H1 (cell line): ENCODE measurements at places on chromosomes 11 and 22.

DNA sequence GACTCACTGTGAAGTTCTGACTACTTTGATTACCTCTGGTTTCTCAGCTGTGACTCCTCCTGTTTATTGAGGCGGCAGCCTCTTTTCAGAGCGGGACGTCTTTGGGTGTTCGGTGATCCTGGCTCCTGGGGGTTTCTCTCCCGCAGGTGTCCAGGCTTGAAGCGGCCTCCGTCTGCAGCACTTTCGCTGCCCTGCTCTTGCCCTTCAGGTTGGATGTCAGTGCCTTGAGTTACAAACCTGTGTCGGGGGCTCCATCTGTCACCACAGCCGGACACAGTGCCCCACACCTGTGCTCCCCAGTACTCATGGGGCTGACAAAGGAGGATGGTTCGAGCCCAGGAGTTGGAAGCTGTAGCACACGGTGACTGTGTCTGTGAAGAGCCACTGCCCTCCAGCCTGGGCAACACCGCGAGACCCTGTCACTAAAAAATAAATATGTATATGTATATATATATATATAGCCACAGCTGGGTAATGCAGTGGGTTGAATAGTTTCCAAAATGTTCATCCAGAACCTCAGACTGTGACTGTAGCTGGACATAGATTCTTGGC is 104.1 kb downstream of the BRD1 start:
- no peak overlapping the region for H3K4me3 ChIP-seq
- no peaks in the 10 kb centered on the region for H3K36me3 ChIP-seq
- no peak overlapping the region for H3K27ac ChIP-seq
- DNase-seq: no peak
- no peaks in the 10 kb centered on the region for H3K4me1 ChIP-seq

- no peak overlapping the region for H3K27ac ChIP-seq
- no peak overlapping the region for H3K4me3 ChIP-seq
- H3K27me3 ChIP-seq: no peaks in the 10 kb centered on the region
Measured at GRCh38 chr11:62439785-62440602, 21.2 kb downstream of the SCGB1A1 start.

- no peak overlapping the region for H3K27ac ChIP-seq
- no peak overlapping the region for H3K4me3 ChIP-seq
- DNase-seq: no peak
- H3K4me1 ChIP-seq: peaks cover 7% of the 10 kb centered on the region; the same call in 1 of the 2 replicates
- H3K36me3 ChIP-seq: no peaks in the 10 kb centered on the region
- no peaks in the 10 kb centered on the region for H3K27me3 ChIP-seq
Measured at GRCh38 chr22:35467681-35468434, 67.9 kb downstream of the MCM5 start.

- no peaks in the 10 kb centered on the region for H3K4me1 ChIP-seq
- H3K27ac ChIP-seq: no peak overlapping the region
- H3K27me3 ChIP-seq: no peaks in the 10 kb centered on the region
Measured at GRCh38 chr11:103546236-103546635, 437.0 kb downstream of the DYNC2H1 start.

GRCh38 chr11:118343248-118343647 is 743 bp upstream of the CD3D start:
- H3K4me1 ChIP-seq: no peaks in the 10 kb centered on the region
- H3K4me3 ChIP-seq: no peak overlapping the region
- H3K27me3 ChIP-seq: no peaks in the 10 kb centered on the region

GRCh38 chr11:112826788-112827187 is 134.4 kb upstream of the NCAM1 start:
- DNase-seq: no peak
- no peaks in the 10 kb centered on the region for H3K27me3 ChIP-seq
- no peak overlapping the region for H3K27ac ChIP-seq
- H3K4me3 ChIP-seq: no peak overlapping the region
- peaks cover 22% of the 10 kb centered on the region for H3K4me1 ChIP-seq
- no peaks in the 10 kb centered on the region for H3K36me3 ChIP-seq

GRCh38 chr22:20147237-20147988 is 3.4 kb downstream of the CCDC188 start:
- no peaks in the 10 kb centered on the region for H3K27me3 ChIP-seq
- H3K4me3 ChIP-seq: no peak overlapping the region
- H3K36me3 ChIP-seq: no peaks in the 10 kb centered on the region
- no peak overlapping the region for H3K27ac ChIP-seq

DNA sequence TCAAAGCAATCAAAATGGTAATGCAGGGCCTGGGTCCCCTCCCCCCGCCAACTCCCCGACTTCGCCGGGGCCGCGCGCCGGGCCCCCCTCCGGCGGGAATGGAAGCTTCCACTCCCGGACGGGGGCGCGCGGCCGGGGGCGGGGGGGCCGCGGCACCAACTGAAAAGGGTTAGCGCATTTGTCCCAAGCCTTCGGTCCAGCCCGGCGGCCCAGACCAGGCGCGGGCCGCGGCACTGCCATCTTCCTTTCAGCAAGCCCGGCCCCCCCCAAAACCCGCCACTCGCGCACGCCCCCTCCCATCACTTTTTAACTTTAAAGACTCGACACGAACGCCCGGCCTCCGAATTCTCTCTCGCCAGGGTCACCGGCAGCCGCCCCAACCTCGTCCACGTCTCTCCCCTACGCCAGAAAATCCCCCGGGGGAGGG is 2.8 kb downstream of the PHF21B start:
- H3K27ac ChIP-seq: no peak overlapping the region
- H3K4me1 ChIP-seq: peaks cover 18% of the 10 kb centered on the region
- H3K27me3 ChIP-seq: no peaks in the 10 kb centered on the region

DNA sequence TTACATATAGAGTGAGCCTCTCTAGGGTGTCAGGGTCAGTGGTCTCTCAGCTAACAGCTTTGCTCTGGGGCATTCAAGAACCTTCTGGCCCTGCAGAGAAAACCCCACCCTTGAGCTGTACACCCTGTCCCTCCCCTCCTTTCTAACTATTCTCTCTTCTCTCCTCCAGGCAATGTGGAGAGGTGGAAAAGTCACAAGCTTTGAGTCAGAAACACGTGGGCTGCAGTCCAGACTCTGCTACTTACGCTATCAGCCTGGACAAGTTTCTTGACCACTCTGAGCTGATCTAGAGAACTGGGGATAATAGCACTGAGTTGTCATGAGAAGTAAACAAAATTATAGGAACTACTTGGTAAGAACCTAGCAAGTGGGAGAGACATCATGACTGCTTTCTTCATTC is 10.7 kb upstream of the FAM83F start:
- no peak for DNase-seq
- no peaks in the 10 kb centered on the region for H3K4me1 ChIP-seq
- H3K4me3 ChIP-seq: no peak overlapping the region
- peaks cover 3% of the 10 kb centered on the region for H3K27me3 ChIP-seq

- H3K4me1 ChIP-seq: no peaks in the 10 kb centered on the region; the same call in none of the 2 replicates
- H3K27ac ChIP-seq: no peak overlapping the region
- H3K4me3 ChIP-seq: no peak overlapping the region
- H3K36me3 ChIP-seq: no peaks in the 10 kb centered on the region; the same call in 1 of the 2 replicates
- no peaks in the 10 kb centered on the region; the same call in 1 of the 2 replicates for H3K27me3 ChIP-seq
- DNase-seq: no peak
Measured at GRCh38 chr11:123585206-123585605, 69.2 kb downstream of the SCN3B start.
